MM.1S (cell line): ENCODE measurements at places on chromosomes 2 and 18.

DNA sequence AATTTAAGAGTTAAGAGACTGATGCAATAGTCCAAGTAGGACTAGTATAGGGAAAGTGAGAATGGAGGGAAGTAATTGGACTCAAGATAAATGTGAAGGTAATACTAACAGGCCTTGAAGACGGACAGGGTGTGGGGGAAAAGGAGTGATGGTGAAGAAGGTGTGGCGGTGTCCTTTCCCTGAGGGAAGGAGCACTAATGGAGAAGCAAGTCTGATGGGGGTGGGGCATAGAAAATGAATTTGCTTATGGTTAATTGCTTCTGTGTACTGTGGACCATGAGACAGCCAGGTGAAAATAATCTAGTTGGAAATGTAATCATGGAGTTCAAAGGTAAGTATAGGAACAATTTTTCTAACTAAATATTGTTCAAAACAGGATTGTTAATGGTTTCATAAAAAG is 7.1 kb upstream of the TGOLN2 start:
- no peak for DNase-seq

- no peak for DNase-seq
These were observed 309.7 kb downstream of the RAD51AP2 start for GRCh38 chr2:17208511-17208910.

GRCh38 chr2:59301466-59302402 is 1060.6 kb upstream of the FANCL start:
- DNase-seq: peak; percentile 56

GRCh38 chr2:62013641-62014040 is 108.2 kb downstream of the COMMD1 start:
- DNase-seq: no peak

DNA sequence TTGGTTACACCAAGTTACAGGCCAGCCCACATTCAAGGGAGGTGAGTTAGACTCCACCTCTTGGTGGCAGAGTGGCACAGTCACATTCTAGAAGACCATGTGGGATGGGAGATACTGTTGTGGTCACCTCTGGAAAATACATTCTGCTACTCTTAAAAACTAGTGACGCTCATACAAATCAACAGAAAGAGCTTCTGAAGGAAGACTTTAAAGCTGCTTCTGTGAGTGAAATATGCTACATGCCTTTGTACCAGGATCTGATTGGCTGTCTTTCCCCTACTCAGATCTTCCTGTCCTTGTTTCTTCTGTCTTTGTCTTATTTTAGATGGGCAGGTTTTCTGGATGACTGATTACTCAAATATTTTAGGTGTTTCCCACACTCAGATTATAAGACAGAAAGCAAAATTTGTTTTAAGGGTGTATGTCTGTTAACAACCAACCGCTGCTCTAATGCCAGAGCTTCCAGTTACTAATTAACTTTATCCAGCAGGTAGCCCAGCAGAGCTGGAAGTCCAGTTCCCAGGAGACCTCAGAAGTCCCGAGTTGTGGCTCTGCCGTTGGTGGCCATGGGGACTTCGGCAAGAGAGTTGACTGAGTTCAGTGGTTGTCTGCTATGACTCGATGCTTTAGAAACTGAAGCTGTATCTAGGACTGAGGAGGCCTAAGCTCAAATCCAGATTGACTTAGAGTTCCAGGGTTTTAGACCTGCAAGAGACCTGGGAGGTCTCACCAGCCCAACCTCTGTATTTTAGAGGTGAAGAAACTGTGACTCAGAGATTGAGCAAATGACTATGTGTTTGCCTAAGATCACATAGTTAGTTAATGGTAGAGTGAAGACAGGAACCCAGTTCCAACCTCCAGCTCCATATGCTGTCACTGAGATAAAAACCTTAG is 7.4 kb downstream of the IL1R2 start:
- no peak for DNase-seq

GRCh38 chr18:48645427-48646002 is 106.7 kb downstream of the CTIF start:
- DNase-seq: no peak

- DNase-seq: no peak
These were observed 443 bp downstream of the MC4R start for GRCh38 chr18:60372132-60372531.

- DNase-seq: no peak
These were observed 4.9 kb upstream of the TMEM200C start for GRCh38 chr18:5900262-5900661.

DNA sequence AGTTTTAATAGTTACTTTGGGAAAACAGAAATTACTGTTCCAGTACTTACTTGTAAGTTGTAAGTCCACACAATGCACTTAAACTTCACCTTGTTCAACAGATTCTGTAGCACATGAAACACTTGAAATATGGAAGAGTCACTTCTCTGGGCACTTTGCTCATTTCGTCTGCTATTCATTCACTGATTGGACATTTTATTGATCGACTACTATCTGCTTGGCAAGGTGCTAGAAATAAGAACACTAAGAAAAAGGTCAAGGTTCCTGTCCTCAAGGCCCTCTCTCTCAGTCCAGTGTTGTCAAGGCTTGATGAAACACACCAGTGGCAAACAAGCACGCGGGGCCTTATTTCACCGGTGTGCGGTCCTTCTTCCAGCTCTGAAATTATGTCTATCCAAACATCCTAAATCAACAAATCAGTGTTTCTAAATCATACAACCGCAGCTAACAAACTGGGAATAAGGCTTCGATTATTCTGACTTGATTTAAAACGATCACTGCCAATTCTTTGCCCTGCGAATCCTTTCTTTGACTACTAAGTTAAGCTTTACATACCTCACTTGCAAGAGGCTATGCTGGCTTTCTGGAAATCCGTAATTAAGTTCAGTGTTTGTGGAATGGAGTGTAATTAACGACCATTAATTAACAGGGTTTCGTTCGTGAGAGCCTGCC is 780 bp upstream of the ITGAV start:
- no peak for DNase-seq

- no peak for DNase-seq
These were observed 40.2 kb upstream of the WDSUB1 start for GRCh38 chr2:159326569-159327255.

DNA sequence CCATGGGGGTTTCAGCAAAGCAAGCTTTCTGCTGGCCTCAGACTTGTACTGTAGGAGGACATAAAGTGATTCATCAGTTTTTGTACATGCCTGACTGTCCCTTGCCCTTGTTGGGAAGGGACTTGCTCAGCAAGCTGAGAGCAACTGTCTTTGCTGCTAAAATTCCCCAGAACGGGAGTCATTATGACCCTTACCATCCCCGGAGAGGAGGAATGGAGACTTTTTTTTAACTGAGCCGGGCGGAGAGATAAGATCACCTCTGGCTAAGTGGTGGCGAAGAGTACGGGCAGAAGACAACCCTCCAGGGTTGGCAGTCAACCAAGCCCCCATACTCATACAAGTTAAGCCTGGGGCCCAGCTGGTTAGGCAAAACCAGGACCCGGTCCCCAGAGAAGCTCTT is 20.4 kb upstream of the NAGK start:
- DNase-seq: no peak

GRCh38 chr2:103789381-103790095 is 1027.7 kb downstream of the TMEM182 start:
- DNase-seq: no peak

DNA sequence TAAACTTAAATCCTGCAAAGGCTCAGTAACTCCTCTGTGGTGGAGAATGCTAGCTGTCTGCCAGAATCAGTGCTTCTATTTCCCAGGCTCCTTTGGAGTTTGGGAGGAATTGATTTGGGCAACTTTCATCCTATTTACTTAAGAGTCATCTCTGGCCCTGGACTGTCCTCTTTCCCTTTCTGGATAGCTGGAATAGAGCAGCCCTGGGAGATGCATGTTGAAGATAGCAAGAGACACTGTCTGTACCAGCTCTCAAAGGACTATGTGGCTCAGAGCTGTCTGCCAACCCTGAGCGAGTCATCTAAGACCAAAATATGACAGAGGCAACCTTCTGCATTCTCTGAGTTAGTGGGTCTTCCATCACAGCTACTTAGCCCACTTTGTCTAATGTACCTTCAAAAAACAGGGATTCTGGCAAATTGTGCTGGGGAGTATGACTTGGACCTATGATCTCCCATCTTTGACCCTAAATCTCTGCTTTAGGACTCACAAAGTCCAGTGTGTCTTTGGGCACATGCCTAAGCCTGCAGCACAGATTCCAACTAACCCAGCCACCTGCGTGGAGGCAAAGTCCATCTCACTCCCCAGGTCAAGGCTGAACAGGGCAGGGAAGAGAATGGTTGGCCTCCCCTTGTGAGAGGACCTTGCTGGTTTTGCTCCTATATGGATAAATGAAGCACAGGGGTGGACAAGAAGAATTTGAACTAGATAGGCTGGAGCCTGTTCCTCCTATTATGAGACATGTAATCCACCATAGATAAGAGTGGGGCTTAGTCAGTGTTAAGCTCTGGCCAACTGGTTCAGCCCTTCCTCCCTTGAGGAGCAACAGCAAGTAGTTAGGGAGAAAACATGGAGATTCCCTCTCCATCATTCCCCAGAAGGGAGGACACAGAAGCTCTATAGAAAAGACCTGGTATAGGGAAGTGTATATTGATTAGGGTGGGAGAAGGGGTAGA is 99.1 kb upstream of the PELI1 start:
- no peak for DNase-seq

DNA sequence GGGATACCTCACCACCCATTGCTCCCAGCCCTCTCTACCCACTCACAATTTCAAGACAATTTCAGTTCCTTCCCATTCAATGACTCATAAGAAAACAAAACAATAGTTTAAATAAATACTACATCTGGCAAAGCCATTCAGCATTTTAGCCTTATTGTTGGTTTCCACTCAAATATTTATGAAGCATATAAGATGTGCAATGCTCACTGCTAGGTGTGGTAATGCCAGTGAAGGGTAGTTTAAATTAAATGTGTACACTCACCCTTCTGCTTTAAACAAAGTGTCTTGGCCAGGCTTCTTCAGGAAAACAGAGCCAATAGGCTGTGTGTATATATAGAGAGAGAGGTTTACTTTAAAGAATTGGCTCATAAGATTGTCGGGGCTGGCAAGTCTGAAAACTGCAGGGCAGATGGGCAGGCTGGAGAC is 37.0 kb downstream of the INO80C start:
- DNase-seq: no peak

GRCh38 chr2:86305915-86306254 is 31.5 kb downstream of the REEP1 start:
- no peak for DNase-seq

DNA sequence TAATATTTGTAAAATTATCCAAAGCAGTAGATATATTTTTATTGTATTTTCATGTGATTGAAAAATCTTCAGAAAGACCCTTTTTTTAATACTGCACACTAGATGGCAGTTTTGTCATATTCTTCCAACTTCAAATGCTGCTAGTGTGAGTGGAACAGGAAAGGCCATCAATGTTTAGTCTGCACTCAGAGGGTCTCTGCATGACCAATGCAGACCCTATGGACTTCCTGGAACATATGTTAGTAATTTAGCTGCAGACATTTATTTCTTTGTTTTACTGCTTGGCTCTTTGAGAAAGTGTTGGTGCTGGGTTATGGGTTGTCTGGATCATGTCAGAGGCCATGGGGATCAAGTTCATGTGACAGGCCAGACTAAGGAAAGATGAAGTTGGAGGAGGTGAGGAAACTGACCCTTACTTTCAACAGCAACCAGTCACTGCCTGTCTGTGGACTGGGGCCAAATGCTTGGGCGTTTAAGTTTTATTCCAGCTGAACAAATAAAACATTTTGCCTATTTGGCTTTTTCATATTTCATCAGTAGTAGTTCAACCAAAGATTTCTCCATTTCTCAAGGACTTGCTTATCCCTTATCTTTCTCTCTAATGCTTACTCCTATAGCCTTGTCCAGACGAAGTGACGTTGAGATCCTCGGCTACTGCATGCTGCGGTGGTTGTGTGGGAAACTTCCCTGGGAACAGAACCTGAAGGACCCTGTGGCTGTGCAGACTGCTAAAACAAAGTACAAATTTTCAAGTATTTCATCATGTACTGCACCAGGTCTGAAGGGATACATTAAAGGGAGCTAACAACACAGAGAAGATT is 84.8 kb downstream of the VRK2 start:
- no peak for DNase-seq

GRCh38 chr2:218027426-218028188 is 24.8 kb upstream of the TNS1 start:
- DNase-seq: no peak

DNA sequence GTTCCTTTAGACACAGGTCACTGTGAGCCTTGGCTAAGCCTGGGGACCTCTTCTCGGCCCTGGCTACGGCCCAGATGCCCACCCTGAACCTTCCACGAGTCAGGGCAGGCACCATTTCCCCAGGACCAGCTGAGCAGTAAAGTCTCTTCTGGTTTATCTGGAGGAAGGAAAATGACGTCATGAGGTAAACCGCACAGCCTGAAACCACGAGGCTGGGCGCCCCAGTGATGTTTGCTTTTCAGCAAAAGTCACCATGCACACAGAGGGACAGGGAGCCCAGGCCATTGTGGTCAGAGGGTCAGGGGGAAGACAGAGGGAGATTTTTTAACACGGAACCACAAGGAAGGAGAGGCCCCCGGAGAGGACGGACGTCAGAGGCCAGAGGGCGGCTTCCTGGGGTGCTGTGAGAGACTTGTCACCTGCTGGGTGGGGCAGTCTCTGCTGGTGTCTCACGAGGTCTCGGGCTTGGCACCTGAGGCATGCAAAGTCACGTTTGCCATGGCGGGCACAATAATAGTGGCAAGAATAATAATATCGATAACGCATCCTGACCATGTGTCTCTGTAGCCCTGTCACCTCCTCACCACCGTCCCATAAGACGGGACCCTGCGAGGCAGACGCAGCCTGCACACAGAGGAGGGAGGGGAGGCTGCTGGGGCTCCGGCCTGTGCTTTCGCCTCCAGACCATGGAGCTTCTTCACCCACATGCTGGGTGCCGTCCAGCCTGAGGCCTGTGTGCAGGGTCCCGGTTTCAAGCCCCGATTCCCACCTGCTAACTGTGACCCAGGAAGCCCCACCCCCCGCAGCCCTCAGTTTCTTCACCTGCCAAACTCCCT is 33.2 kb upstream of the FOSL2 start:
- DNase-seq: peak; percentile 88

- no peak for DNase-seq
These were observed 15.8 kb downstream of the TMEM200C start for GRCh38 chr18:5879479-5879882.

- DNase-seq: no peak
These were observed 210.3 kb downstream of the CLIP4 start for GRCh38 chr2:29325544-29325943.

DNA sequence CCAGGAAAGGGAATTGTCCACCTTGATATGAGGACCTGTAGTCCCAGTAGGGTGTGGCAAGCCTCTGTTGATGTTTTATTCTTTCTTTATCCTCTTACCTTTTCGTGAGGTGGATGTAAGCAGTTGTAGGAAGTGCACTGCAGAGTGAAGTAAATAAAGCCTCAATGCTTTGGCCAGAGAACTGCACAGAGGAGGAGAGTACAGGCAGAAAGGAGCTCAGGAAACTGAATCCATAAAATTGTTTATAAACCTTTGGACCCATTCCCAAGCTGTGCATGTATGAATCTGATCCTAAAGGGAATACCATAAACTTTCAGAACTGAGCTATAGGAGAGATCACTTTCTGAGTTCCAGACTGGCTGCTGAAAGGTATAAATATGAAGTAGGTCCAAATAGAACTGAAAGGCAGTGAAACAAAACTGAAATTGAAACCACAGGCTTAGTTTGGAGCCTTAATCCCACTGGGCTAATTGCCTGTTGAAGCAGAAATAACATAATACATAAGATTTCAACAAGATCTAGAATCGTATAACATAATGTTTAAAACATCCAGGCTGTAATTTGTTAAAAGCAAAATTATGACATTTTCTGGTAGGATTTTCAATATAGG is 17.9 kb upstream of the SLC9A4 start:
- DNase-seq: peak; percentile 58

- DNase-seq: no peak
These were observed 256.7 kb upstream of the FN1 start for GRCh38 chr2:215692387-215693079.

- DNase-seq: no peak
These were observed 69.4 kb upstream of the EPAS1 start for GRCh38 chr2:46227674-46228289.
